Activated CD4-positive, alpha-beta T cell treated with anti-CD3 and anti-CD28 coated beads for 36 hours (primary cell): ENCODE measurements at places on chromosomes 7 and 10.

DNA sequence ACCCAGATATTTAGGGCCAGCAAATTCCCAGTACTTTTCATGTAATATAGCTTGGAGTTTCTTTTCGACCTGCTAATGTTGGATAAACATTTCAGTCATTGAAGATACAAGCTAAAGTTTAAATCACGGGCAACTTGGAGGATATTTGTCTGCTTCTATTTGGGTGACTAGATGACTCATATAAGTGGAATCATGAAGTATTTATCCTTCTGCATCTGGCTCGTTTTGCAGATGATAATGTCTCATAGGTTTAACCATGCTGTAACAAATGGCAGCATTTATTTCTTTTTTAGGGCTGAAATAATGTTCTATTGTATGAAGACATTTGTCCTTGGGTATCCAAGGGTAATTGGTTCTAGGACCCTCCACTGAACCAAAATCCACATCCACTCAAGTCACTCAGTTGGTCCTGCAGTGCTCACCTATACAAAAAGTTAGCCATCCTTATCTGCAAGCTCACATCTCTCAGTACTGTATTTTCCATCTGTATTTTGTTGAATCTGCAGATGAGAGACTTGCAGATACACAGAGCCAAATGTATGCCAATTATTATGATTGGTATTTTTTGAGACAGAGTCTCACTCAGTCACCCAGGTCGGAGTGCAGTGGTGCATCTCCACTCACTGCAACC, 187.2 kb upstream of the CSTF2T start:
- DNase-seq, result no peak

DNA sequence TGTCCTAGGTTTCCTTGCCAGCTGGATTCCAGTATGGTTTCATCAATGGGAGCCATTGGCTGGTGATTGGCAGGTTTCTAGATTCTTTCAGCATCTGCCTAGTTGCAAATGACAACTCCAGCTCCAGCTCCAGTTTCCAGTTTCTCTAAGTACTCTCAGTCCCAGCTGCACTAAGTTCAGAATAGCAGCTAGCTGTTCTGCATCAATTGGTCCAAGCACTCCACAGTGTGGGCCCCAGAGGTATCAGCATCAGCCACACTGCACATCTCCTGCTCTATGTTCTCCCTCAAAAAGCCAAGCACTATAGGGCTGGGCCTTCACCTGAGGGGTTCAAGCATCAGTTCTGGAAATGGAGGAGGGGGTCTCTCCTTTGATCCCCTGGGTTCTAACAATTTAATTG, 143.4 kb downstream of the VPS50 start:
- no peak for DNase-seq

GRCh38 chr7:129845178-129845971, 107.4 kb downstream of the UBE2H start:
- DNase-seq, result no peak

GRCh38 chr10:13338390-13339110, 9.5 kb downstream of the SEPHS1 start:
- no peak for DNase-seq

DNA sequence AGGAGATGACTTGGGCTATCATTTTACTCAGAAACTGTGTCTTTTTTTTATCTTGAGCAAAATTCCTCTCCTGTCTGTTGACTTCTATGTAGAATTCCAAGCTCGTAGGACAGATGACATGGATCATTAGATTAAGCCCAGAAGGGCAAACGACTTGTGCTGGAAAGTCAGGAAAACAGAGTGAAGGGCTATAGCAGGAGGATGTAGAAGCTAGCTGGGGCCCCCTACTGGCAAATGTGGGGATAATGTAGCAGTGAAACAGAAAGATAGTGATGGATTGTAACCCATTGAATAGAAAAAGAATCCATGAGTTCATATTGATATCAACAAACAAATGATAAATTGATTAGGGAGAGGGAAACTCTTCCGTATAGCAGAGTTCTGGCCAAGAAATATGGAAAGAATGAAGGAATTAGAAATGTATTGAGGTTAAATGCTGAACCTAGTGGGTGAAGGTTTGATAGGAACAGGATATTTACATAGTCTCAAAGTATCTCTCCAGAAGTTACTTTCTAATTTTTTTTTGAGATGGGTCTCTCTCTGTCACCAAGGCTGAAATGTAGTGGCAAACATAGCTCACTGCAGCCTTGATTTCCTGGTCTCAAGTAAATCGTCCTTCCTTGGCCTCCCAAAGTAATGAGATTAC, 103.6 kb downstream of the LYZL1 start:
- DNase-seq, result peak; percentile 60

DNA sequence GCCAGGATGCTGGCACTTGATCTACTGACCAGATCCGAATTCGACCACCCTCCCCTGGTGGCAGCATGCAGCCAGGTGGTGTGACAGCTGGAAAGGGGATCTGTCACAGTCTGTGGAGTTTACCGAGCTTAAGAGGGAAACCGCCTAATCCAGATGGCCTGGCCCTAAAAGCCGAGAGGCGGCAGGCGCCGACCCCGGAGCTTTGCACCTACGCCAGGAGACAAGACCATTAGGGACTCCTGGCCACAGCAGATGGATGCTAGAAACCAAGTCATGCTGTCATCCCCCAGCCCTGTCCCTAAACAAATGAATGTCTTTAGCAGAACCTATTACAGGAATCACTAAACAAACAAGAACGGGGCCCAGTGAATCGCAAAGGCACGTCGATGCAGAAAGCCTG, 27.7 kb downstream of the RCC1L start:
- no peak for DNase-seq

GRCh38 chr10:43090188-43090587, 13.3 kb downstream of the RET start:
- no peak for DNase-seq

DNA sequence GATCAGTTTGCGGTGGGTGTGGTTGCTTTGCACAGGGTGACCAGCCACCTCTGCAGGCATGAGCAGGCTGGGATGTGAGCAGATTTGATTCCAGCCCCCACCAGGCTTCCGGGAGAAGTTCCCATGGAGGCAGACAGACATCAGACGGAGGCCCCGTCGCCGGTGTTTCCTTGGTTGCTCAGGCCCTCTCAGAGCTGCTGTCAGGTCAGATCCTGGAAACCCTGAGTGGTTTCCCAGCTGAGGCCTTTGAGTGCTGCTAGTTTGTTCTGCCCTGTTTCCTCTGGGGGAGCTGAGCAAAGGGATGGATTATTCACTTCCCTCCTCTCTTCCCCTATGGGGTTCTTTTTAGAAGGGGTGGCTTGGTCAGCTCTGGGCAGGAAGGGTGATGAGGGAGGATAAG, 62.2 kb downstream of the FAM241B start:
- no peak for DNase-seq

DNA sequence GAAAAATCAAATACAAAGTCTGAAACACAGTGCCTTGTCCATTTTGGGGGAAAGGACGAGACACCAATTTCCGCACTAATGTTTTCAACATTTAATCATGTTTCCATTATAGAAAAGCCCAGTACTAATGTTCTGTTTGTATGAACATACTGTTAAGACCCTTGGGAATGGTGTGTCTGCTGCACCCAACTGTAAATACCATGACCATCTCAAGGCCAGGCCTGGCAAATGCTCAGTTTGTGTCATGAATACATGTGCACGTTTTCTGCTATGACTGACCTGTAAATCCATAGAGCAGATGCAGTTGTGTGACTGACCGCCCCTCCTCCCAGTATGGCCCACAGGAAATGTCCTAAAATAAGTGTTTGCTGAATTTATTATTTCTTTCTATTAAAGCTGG, 270.0 kb downstream of the TNS3 start:
- DNase-seq, result no peak

DNA sequence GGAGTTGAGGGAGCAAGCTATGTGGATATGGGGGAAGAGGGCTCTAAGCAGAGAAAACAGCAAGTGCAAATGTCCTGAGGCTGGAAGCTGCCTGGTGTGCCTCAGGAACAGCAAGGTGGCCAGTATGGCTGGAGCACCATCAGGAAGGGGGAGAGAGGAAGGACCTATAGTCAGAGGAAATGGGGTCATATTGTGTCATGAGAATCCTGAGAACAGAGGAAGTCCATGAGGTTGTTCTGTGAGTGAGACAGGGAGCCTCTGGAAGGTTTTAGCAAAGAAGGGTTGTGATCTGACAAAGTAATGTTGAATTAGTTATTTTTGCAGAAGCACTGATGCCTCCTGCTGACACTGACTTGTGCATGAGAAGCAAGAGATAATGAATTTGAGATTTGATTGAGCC, 204.3 kb downstream of the PTEN start:
- no peak for DNase-seq

GRCh38 chr7:135717693-135718092, 10.3 kb downstream of the SLC13A4 start:
- no peak for DNase-seq

DNA sequence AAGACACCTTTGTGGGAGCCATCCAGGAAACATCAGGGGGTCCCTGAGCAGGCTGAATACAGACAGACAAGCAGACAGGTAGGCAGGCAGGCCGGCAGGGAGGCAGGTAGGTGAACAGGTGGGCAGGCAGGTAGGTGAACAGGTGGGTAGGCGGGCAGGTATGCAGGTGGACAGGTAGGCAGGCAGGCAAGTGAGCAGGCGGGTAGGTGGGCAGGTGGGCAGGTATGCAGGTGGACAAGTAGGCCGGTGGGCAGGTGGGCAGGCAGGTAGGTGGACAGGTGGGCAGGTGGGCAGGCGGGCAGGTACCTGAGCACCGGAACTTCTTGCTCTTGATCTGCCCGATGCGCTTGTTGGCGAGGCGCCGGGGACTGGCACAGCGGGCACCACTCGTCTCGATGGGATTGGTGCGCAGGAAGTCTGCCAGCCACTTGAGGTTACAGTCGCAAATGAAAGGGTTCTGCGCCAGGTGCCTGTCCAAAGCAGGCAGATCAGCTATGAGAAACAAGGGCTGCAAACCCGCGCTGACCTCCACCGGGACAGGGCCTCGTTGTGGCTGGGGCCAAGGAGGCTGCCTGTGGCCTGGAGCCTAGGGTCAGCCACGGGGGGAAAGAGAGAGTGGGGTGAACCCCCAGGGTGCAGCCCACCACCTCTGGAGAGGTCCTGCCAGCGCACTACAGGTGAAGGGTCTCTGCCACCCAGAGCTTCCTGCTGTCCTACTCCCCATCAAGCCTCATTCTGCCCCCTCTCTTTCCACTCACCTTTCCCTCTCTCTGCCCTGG, 136.9 kb downstream of the SLIT1 start:
- no peak for DNase-seq

DNA sequence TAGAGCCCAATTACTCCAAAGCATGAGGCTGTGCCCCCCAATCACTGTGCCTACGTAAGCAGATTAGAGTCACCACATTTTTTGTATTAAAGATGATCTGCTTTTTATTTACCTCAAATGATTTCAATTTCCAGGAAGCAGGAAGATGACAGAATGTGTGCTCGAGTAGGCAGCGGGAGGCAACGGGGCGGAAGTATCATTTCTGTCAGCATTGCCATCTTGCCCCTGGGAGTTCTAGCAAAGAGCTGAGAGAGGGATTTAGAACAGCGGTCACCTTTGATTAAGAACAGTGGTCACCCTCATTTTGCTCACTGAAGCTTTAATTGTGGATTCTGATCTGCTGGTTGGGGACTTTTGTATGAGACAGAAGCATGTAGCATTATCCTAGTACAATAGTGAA, 117.1 kb upstream of the FAM13C start:
- DNase-seq, result no peak

GRCh38 chr10:28432210-28432676, 100.7 kb upstream of the WAC start:
- DNase-seq, result peak; percentile 26

DNA sequence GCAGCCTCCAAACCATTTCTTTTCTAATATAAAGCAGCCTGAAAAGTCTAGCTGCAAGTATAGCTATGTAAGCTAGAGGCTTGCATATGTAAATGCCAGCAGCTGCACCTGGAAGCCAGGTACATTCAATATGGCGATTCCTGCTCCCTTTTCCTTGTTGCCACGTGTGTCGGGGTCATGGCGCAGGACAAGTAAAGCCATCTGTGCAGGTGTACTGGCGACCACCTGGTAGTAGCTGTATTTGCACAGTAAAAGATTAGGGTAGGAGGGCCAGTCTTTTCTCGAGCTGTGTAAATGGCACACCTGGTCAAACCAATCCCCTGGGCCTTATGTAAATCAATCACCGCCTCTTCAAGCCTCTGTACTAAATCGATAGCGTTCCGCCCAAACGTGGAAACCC, 484.5 kb downstream of the MAGI2 start:
- no peak for DNase-seq

GRCh38 chr7:15854841-15855524, 168.5 kb upstream of the MEOX2 start:
- no peak for DNase-seq

DNA sequence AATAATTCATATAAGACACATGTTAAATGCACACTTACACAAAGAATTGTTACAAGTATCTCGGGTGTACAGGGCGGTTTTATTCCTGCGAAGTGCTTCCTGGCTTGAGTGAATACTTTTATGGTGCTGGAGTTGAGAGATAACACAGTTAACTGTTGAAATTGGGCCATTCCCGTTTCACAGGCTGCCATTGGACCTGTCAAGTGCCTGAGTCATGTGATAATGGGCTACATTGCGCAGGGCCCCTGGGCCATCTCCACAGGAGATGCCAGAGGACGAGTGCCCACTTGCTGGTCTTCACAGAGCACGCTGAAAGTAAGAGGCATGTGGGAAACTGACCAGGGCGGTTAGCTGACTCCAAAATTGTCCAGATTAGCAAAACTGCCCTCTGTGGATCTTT, 4.8 kb downstream of the FBH1 start:
- DNase-seq, result no peak

GRCh38 chr7:79357101-79357500, 96.4 kb downstream of the MAGI2 start:
- DNase-seq, result no peak

DNA sequence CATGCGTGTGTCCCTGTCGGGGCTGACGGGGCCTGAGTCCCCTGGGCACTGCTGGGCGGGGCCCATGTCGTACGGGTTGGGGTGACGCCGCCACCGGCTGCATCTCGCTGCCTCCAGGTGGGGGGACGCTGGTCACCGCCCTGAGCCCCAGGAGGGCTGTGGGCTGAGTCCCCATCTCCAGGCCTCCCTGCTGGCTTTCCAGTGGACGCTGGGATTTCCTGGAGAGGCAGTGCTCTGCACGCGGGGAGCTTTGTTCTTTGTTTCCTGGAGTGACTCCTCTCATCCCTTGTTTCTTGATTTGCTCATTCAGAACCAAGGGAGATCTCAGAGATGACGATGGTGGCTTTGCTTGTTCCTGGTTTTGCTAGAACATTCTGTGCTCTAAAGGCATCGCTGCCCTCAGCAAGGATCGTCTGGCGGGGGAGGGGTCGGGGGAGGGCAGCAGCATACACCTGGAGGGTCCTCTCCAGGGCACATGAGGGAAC, 21.0 kb downstream of the PWWP2B start:
- DNase-seq, result no peak

DNA sequence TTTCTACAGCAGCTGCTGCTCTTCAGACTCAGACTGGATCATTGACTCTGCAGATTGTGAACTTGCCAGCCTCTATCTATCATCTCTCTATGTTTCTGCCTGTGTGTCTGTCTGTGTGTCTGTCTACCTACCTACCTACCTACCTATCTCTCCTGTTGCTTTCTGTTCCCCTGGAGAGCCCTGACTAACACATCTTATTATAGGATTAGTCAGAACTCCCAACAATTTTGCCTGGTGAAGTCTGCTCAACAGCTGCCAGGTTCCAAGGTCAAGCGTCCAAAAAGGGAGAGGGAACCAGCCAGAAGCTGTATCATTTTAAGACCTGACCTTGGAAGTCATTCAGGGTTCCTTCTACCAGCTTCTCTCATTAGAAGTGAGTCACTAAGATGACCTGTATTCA, 579.0 kb upstream of the DPP6 start:
- no peak for DNase-seq

GRCh38 chr10:129219364-129219763, 247.7 kb upstream of the MGMT start:
- no peak for DNase-seq
